ENCODE measurements at places on chromosomes 2 and 18. TPM values are rescaled to one million over a fixed set of nuclear protein-coding genes. Genes with fewer than 3 reads are reported as not detected.
A peak's percentile ranks its signal among the peaks of the same experiment; 100 is the strongest.

The ABCG5 gene
- not detected for total RNA-seq

The LYG2 gene
- total RNA-seq, result not detected

The COL4A4 gene
- 3.8 TPM for total RNA-seq

- DNase-seq, result no peak
- H3K4me1 ChIP-seq, result no peaks in the 10 kb centered on the region
- H3K27me3 ChIP-seq, result no peaks in the 10 kb centered on the region
- H3K27ac ChIP-seq, result peak overlapping the region; percentile 98
- H3K4me3 ChIP-seq, result peak overlapping the region; percentile 74
These were observed 520 bp downstream of the GLS start for GRCh38 chr2:190881084-190881597.

GRCh38 chr18:31719363-31720006 is 35.1 kb upstream of the B4GALT6 start:
- DNase-seq, result no peak
- no peaks in the 10 kb centered on the region for H3K27me3 ChIP-seq
- H3K4me1 ChIP-seq, result no peaks in the 10 kb centered on the region
- H3K36me3 ChIP-seq, result no peaks in the 10 kb centered on the region

Measured in right atrium auricular region (tissue), 2 donors.